ENCODE measurements at places on chromosomes 6 and 20.

DNA sequence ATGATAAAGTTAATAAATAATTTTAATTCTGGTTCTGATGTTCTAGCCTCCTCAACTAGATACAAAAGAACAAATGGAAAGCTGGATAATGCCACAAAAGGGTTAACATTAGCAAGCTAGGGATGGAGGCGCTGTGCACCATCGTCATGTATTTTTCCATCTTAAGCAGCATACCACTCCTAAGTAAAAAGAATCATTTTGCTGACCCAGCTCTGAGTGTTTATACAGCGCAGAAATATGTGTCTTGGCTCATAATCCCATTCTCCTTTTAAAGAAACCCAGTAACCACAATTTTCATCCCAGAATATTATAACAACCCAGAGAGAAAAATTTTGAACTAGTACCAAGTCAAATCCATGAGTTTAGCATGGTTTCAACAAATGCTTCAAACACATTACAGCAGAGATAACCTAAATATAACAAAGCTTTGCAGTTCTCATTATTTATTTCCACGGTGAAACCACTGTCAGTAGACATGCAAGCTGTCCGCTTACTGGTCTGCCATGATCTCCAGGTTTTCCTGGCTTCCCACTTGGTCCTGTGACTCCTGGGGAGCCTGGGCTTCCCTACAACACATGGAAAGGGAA, 111.1 kb downstream of the COL12A1 start:
- no peak for DNase-seq

DNA sequence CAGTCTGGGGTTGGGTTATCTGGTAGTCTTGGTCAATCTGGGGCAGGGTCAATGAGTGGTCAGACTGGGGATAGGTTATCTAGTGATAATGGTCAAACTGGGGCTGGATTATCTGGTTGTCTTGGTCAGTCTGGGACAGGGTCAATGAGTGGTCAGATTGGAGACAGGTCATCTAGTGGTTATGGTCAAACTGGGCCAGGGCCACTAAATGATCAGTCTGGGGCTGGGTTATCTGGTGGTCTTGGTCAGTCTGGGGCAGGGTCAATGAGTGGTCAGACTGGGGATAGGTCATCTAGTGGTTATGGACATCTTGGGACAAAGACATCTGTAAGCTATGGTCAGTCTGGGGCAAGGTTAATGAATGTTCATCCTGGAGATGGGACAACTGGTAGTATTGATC, 28.5 kb upstream of the BPIFA2 start:
- no peak for DNase-seq

DNA sequence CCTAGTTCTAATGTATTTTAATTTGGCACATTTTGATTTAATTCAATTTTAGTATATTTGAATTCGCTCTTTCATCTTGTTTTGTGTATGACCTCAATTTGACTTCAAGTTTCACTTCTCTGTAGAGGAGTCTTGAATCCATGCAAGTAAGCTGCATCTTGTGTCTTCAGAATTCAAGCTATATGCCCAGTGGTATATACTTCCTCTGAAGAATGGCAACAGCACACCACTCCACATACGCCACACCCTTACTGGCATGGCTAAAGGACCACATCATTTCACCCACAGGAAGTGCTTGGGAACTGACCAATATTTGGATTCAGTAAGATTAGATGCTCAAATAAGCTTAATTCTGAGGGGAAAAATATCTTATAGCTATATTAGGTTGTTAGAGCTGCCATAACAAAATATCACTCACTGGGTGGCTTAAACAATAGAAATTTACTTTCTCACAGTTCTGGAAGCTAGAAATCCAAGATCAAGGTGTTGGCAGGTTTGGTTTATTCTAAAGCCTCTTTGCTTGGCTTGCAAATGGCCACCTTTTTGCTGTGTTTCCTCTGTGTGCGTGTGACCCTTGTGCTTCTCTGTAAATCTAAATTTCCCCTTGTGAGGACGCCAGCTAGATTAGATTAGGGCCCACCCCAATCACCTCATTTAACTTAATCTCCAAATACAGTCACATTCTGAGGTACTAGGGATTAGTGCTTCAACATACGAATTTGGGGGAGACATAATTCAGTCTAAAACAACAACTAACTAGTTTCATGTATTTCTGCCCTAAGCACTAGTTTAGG, 2.8 kb upstream of the ASF1A start:
- DNase-seq: no peak

DNA sequence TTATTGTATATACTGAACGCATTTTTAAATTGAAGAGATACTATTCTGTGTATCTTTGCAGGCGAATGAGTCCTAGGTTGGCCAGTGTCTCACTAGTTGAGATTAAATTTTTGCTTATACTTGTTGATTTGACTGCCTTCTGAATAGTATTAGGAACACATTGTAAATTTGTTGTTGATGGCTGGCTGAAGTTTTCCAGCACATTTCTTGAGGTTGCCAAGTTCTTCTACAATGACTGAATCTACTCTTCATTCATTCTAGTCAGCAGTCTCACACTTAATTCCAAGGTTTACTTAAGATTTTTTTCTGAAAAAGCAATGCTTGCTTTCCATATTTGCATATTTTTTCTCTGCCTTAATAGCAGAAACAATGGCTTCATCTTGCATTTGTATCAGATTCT, 151.7 kb downstream of the ZFAND3 start:
- no peak for DNase-seq

GRCh38 chr6:19603721-19604120, 233.4 kb upstream of the ID4 start:
- DNase-seq: no peak

DNA sequence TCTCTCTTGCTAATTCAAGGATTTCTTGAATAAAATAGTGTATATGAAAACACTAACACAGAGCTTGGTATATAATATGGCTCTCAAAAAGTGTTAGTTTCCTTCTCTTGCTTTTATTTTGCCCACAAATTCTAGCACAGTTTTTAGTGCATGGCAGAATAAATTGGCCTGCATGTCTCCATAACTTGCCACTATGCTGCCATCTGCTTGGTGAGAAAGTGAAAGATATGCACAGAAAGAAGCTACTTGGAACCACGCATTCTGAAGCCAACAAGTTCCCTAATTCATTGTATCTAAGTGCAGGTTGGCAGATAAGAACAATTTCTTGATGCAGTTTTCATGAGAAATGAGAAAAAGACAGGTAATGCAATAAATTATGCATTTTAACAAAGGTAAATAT, 101.2 kb downstream of the EPHA7 start:
- DNase-seq: no peak

DNA sequence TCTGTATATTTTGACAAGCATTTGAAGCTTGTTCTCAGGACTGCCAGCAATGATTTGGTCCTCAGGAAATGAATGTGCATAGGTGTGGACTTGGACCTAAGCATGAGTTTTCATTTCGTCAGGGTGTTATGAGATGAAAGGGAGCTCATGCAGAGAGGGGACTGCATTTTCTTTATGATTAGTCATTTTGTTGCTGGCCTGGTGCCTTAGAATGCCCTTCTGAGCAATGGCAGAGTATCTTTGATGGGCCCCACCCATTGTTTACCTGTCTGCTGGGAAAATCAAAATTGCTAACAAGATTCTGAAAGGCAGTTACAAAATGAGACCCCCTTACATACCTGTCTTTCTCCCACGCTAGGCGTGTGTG, 51.5 kb upstream of the MTHFD1L start:
- peak; percentile 47 for DNase-seq

DNA sequence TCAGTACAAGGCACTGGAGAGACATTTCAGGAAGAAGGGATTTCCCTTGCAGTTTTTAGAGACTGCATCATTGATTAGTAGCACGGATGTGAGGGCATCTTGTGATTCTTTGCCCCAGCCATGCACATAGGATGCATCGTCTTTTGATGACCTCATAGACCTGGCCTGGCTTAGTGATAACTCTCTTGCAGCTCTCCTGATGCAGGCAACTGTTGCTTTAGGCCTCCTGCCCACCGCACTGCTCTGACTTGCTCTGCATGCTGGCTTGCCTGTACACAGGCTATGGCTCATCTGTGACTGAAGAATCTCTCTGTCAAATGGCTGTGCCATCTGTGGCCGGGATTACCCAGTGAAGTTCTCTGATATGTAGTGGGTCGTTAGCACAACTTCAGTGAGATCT, 207.7 kb upstream of the PTCHD4 start:
- DNase-seq: no peak

GRCh38 chr6:142294679-142295078, 7.1 kb upstream of the ADGRG6 start:
- DNase-seq: no peak

DNA sequence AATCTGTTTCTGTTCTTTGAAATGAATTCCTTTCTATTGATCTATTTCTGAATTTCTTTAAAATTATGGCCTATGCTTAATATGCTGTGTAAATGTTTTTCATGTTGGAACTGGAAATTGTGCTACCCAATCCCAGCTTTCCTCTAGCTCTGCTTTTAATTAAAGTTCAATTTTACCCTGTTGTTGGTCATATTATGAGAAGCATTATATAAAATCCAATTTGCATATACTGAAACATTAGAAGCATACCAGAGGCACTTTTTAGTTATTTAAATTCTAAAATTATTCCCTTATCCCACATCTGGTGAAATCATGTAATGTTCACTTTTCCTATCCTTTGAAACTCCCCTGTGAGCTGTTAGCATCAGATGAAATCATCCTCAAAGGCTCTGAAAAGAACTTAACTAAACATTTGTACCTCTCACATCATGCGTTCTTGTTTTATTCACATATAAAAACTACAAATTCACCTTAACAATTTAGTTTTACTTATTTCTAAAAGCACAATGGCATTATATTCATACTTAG, 160.6 kb upstream of the COL21A1 start:
- no peak for DNase-seq

DNA sequence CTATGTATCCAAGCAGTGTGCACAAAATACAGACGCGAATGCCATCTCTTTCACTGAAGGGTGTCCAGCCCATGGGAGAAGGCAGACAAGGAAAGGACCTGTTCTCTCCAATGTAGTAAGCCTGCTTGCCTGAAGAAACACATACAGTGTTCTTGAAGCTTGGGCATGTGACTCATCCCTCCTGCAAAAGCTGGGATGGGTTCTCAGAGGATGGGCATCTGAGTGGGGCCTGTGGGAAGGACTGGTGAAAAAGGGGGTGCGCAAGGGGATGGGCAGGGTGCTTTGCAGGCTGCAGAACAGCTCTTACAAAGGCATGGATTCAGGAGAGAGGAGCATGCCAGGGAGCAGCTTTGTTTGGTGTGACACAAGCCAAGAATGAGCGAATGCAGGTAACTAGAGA, 128.1 kb downstream of the FYN start:
- DNase-seq: no peak

- DNase-seq: no peak
Measured at GRCh38 chr6:56017198-56017597, 141.8 kb upstream of the BMP5 start.

DNA sequence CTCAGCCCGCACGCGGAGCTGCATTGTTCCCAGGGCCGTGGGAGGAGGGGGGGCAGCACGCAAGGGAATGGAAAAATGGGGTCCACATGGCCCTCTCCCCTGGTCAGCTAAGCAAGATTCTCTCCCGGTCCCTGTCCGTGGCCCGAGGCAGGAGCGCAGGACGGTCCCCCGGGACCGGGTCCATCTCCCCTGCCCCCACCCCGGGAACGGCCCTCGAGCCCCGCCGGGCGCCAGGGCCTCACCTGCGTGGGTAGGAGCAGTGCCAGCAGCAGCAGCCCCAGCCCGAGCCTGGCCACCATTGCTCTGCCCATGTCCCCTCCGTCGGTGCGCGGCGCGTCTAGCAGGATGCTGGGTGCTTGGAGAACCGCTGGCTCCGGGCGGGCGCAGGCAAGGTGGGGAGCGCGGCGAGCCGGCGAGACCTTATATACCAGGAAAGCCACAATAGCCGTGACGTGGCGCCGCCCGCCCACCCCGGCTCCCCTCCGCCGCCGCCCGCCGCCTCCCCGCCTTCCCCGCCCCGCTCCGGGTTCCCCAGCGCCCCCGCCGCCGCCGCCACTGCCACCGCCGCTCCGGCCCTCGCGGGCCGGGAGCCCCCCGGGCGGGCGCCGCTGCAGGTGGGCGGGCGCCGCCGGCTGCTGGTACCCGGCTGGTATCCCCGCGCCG, at the start of gene CD24:
CD24 (minus strand) TSS at position 394 of the 663 bp plus-strand sequence; CDS start at position 311, 83 bp downstream.
- DNase-seq: peak; percentile 29

- DNase-seq: no peak
Measured at GRCh38 chr6:107894809-107895396, 63.1 kb downstream of the SEC63 start.

- peak; percentile 33 for DNase-seq
Measured at GRCh38 chr6:166258854-166259276, 49.3 kb downstream of the PRR18 start.

GRCh38 chr6:108253241-108253640, 7.6 kb downstream of the SNX3 start:
- no peak for DNase-seq

DNA sequence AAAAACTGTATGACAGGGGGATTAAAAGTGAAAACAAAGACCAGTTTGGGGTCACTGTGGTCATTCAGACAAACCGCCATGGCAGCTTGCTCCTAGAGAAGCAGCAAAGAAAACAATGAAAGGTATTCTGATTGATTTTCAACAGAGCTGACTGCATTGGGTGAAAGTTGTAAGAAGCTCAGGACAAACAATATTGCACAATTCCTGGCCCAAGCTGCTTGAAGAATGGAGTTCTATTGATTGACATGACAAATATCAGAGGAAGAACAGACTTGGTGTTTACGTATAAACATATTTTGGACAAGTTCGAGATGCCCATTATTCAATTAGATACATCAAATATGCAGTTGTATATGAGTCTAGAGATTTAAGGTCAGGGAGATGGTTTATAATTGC, 62.0 kb downstream of the TRIM38 start:
- no peak for DNase-seq

DNA sequence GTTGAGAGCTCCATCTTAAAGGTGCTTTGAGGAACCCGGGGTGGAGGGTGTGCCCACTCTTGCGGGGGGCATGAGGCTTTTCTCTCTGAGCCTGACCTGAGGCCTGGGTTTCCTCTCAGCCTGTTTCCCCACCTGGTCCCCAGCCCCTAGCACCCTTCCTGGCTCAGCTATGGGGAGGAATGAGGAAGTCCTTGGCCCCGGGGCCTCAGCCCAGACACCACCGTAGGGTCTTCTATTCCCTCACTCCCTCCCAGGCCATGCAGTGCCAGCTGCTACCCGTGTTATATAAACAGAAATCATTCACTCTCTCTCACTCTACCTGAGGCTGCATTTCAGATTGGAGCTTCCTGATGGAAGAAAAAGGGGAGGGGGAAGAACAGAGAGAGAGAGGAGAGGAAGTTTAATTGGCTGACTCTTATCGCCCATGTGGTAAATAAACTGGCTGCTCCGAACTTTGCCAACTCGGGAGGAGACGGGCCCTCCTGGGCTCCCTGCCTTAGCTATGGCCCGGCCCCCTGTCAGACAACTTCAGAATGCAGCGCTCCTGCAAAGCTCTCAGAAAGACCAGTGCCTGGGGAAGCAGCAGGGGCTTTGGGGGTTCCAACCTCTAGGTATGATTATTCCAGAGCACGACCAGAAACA, 2.8 kb downstream of the CDH22 start:
- DNase-seq: no peak

- DNase-seq: no peak
Measured at GRCh38 chr20:24118034-24118433, 129.5 kb upstream of the GGTLC1 start.

All from activated T-cell treated with anti-CD3 and anti-CD28 coated beads, Interleukin-2, amount 50 U/mL, for 72 hours (primary cell).